Naive thymus-derived CD8-positive, alpha-beta T cell (primary cell): ENCODE measurements at places on chromosomes 2 and 18.

GRCh38 chr18:51999351-51999750, 340.6 kb upstream of the DCC start:
- no peak for DNase-seq

GRCh38 chr2:10385501-10385900, 62.6 kb downstream of the ODC1 start:
- no peak for DNase-seq

DNA sequence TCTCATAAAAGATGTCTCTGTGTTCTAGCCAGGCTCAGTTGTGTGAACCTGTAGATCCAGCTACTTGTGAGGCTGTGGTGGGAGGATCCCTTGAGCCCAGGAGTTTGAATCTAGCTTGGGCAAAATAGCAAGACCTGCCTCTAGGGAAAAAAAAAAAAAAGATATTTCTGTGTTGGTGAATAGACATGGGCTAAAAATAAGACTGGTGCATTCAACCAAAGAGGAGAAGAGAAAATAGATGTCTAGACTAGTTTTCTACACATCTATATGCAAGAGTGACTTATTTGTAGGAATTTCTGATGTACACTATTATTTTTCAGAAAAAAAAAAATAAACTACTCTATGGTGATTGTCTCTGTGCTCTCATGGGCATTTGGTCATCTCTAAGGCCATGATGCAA, 555.1 kb downstream of the BCL11A start:
- no peak for DNase-seq

DNA sequence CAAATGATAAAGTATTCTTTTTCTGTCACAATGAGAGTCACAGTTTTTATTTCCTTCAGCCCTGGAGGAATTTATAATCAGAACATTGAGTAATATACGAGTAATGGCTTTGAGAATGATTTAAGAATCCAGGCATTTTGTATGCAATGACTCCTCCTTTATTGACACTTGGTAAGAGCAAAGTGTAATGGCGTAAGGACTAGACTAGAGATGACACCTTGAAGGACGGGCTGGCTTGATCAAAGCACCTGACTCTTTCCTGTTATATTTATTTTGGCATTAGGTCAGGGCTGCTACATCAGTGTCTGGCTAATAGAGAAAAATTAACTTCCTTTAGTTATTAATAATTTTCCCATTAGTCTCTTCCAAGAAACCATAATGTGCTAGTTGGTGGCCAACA, 482.4 kb upstream of the GCFC2 start:
- DNase-seq = no peak

GRCh38 chr2:28640260-28640907, 111.2 kb upstream of the PPP1CB start:
- DNase-seq = no peak

GRCh38 chr2:43318791-43319190, 92.4 kb upstream of the ZFP36L2 start:
- DNase-seq = no peak
